IPS DF 6.9 (cell line): ENCODE measurements at places on chromosomes 4 and X.

- no peak for DNase-seq
Observed at GRCh38 chrX:7133050-7133440, 14.5 kb upstream of the STS start.

DNA sequence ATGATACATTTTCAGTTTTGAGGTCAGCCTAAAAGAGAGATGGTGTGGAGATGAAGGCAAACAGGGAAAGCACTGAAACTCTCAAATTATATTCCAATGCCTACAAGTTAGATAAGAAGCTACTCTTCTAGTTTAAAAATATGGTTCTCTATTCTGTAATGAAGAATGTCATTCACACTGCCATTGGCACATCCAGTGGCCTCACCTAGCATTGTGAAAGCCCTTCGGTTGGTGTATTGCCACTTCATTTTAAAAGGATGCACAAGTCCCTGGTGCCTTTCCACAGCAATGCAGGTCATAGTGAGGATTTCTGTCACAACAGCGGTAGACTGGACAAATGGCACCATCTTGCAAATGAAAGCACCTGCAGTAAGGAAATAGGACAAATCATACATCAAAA, 40.6 kb downstream of the QRFPR start:
- DNase-seq: no peak

- DNase-seq: no peak
Observed at GRCh38 chr4:22391551-22391950, 124.3 kb downstream of the ADGRA3 start.

GRCh38 chr4:89162496-89162895, 51.2 kb downstream of the TIGD2 start:
- no peak for DNase-seq

- no peak for DNase-seq
Observed at GRCh38 chr4:30181918-30182317, 538.3 kb upstream of the PCDH7 start.

DNA sequence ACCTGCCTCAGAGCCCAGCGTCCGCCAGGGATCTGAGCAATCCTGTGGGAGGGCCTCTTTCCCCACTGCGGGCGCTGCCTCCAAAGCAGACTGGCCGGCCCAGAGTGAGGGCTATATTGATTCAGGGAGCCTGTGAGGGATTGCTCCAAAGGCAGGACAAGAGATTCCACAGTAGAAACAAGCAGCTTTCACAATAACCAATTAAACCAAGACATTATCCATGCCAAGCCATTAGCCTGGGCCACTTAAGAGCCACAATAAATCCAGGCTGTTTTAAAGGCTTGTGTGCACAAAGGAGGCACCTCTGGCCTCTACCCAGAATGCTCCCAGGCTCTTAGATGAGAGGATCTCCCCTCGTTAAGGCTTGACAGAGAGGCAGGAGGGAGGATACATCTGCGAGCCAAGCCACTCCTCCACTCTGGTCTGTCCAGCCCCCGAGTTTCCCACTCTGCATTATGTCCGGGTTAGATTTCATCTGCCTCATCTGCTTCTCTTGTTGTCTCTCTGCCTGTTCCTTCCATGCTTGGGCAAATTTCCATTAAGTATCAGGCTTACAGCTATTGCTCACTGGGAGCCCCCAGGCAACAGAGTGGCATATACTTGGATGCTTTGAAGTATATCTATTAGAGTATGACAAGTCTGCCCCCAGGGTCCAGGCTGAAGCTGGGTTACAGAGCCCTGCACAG, 357.9 kb downstream of the UNC5C start:
- DNase-seq: no peak

DNA sequence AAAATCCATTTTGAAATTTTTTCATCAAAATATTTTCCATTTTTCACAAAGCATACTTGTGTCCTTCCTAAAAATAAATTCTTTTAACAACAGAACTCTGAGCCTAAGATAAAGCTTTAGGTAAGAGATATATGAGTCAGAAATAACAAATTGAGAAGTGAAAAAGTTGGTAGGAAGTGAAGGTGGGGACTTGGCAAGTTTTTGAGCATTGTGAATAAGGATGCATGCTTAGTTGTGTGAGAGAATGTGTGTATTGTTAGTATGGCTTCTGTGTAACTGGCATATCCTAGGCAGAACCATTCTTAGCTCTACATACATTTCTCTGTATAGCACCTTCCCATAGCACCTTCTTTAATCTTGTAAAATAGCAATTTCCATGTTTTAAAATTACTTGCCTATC, 6.8 kb downstream of the ASB5 start:
- DNase-seq: no peak

DNA sequence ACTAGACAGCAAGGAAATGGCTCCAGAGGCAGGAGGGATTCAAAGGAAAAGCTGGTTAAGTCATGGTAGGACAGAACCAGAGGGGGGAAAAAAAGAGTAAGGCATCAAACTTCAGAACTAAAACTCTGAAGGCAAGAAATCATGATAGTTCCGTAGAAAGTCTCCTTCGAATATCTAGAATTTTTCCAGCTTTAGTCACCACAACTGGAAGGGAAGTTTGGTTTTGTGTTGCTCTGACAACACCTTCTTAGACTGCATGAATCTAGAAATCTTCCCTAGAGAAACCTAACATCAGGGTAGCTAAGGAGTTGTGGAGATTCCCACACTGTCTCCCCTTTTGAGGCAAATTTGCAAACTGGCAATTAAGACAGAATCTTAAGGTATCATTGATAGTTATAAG, 33.7 kb downstream of the AMMECR1 start:
- DNase-seq: no peak

GRCh38 chr4:177371461-177371860, 61.8 kb downstream of the NEIL3 start:
- DNase-seq: no peak

- DNase-seq: no peak
Observed at GRCh38 chr4:89305712-89306437, 1.7 kb downstream of the GPRIN3 start.
